Left renal pelvis (tissue), 4 donors: ENCODE measurements at places on chromosomes 7 and 10.

GRCh38 chr10:132057191-132057681, 8.5 kb upstream of the JAKMIP3 start:
- no peak for DNase-seq

DNA sequence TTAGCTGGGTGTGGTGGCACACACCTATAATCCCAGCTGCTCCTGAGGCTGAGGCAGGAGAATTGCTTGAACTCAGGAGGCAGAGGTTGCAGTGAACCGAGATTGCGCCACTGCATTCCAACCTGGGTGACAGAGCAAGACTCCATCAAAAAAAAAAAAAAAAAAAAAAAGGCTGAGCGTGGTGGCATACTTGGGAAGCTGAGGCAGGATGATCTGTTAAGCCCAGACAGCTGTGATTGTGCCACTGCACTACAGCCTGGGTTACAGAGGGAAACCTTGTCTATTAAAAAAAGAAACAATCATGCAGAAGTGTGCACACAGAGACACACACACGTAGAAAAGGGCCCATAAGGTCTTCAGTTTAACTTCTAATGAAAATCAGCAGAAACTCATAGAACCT, 150.6 kb downstream of the TPST1 start:
- DNase-seq, result no peak

DNA sequence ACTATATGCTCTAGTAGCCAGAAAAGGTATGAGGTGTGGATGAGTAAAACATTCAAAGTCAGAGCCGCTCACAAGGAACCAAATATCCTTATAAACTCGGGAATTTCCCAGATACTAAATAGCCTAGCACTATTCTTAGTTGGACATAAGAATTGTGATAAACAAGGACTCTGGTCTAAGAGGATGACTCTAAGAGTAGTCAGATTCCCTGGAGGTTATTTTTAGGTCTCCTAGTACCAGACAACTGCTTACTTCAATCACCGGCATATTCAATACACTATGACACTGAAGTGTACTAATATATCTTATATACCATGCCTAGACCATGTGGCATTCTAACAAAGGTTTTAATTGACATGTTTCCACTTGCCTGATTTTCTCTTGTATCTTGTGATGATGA, 56.5 kb downstream of the LMBR1 start:
- no peak for DNase-seq

DNA sequence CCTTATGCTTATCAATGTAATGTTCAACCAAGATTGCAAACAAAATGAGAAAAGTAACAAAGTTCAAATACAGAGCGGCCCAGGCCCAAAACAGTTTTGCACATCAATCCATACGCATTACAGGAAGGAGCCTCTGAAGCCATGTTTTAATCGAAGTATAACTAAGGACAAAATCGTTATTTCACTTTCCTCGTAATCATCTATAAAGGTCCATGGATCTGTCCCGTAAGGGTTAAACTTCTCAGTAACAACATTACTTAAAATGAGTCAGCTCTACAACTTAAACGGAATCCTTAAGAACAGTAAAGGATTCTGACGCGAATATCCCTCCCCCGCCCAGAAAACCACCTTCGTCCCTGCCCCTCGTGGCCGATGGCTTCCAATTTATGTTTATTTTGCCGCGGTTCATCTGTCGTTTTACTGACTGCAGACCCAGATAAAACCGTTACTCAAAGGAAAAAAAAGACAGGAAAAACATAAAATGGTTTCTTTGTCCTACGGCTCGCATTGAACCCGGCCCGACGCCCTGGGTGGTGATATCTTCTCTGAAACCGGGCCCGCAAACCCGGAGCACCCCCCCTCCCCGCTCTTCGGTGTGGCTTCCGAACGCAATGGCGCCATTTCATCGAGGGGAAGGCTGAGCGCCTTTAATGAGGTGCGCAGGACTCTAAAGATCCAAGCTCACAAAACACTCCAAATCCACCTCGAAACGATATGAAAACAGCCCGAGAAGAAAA, 1.1 kb downstream of the HNRNPA2B1 start:
- DNase-seq, result no peak

- no peak for DNase-seq
Observed at GRCh38 chr10:68137171-68137570, 27.9 kb downstream of the MYPN start.

- DNase-seq, result no peak
Observed at GRCh38 chr10:122161795-122162194, 109.3 kb upstream of the BTBD16 start.

DNA sequence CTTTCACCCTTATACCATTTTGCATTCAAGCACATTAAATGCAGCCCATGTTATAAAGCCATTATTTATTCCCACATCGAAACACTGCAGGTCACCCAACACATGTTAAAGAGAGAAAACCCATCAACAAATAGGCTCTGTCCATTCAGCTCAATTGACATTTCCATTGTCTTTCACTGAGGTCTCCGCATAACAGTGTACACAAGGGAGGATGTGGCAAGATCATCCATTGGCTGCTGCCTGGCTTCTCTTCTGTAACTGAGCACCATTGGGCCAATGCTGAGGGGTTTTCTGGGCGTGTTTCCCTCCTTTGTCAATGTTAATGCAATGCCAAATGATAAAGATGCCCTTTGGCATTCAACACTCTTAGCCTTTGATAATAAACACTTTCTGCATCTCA, 278.1 kb upstream of the SP4 start:
- no peak for DNase-seq

DNA sequence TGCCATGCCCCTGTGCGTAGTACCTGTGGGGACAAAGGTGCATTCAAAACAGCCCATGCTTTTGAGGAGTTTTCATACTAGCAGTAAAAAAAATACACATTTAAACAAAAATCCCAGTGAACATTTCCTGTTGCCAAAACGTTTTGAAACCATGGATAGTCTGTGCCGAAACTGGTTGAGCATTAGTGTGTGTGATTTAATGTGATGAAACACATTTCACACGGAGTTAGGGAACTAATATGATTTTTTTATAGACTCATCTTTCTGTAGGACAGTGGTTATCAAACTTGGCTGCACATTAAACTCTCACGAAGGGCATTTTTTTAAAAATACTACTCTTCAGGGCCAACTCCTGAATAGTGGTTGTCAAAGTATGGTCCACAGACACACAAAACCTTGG, 111.8 kb upstream of the CREB5 start:
- no peak for DNase-seq

DNA sequence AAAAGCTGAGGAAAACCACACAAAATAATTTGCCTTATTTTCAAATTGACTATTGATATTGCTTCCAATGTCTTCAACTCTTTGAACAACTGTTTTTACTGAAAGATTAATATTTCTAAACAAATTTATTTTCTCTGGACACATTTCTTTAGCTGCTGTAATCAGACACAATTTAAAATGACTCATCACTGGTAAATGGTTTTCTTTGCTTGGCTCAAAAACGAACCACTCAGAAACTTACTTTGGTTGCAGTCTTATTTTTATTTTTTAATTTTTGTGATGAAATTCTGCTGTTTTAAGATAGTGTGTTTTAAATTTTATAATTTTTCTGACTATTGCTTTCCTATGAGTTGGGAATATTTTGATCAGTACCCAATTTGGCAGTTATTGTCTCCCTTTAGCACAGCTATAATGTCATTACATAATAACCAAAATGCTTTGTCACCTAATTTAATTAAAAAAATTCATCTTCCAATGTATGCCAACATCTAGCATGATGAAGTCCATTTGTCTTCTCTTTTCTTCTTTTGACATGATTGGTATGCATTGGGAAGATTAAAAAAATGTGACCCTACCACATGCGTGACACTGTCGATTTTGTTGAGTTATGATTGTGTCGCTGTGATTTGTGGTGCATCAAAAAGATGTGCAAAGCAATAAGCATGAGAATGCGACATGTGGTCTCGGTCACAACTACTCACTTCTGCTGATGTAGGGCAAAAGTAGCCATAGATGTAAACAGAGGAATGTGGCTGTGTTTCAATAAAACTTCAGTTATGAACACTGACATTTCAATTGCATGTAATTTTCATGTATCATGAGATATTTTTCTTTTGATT, 222.3 kb downstream of the SUGCT start:
- DNase-seq, result no peak
